ENCODE measurements at places on chromosomes 2 and 18.

- no peak for DNase-seq
These were observed 29.9 kb upstream of the RUFY4 start for GRCh38 chr2:218039171-218039570.

DNA sequence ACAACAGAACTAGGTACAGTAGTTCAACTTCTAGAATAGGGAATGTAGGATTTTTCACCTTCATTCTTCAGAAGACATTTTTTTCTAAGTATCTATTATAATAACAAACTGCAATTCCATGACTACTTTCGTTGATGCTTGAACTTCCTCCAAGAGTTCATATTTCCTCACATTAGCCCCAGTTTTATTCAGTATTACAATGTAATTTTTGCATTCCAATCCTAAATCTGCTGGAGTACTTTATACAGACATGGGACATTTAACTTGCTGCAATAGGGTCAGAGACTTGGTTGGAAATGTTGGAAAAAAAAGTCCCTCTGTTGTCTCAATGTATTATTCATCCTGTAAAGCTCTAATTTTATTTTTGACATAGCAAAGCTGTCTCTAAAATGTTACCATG lies 19.6 kb upstream of the FTCDNL1 start:
- no peak for DNase-seq

GRCh38 chr2:152493945-152494528 lies 159.1 kb downstream of the FMNL2 start:
- no peak for DNase-seq

DNA sequence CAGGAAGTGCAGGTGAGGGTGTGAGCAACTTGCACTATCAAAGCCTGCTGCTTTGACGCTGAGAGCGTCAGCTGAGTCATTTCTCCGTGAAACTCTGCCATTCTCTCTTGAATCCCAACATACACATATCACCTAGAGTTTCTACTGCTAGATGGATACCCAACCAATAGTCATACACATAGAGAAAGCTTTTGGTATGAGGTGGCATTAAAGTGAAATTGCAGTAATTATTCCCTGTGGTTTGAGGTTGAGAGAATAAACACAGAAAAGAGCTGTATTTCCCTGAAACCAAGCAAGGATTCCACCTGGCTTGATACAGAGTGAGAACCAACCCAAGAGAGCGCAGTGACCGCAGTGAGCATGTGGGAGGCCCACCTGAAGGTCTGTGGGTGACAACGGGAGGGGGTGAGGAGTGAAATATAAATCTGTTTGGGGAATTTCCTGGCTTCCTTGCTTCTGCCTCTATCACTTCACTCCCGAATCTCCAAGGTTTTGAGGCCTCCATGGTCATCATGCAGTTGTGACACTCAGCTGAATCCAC lies 28.8 kb upstream of the TMEM18 start:
- no peak for DNase-seq

GRCh38 chr2:112321375-112322320 lies 46.3 kb downstream of the ZC3H6 start:
- DNase-seq, result no peak

DNA sequence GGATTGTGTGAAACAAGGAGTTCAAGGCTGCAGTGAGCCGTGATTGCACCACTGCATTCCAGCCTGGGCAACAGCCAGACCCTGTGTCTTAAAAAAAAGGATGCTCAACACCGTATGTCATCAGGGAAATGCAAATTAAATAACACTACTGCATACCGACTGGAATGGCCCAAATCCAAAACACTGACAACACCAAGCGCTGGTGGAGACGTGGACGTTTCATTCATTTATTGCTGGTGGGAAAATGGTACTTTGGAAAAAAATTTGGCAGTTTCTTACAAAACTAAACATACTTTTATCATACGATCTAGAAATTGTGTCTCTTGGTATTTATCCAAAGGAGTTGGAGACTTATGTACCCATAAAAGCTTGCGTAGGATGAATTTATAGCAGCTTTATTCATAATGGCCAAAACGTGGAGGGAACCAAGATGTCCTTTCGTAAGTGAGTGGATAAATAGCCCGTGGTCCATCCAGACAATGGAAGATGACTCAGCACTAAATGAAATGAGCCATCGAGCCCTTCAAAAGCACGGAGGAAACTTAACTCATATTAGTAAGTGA lies 24.2 kb downstream of the NEU4 start:
- no peak for DNase-seq

DNA sequence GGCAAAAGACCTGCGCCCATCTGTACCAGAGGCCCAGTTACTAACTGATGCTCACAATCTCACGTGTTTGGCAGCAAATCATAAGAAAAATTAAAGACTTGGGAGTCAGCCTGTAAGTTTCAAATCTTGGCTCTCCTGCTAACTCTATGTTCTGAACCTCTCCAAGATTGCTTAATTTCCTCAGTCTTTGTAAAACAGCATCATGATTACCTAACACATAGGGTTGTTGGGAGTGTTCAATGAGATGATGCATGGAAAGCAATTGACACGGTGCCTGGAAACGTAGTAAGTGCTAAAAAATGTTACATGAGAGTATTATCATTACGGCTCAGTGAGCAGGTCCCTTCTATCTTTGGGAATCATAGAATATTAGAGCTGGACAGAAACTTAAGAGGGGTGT lies 497.6 kb upstream of the TCF4 start:
- no peak for DNase-seq

DNA sequence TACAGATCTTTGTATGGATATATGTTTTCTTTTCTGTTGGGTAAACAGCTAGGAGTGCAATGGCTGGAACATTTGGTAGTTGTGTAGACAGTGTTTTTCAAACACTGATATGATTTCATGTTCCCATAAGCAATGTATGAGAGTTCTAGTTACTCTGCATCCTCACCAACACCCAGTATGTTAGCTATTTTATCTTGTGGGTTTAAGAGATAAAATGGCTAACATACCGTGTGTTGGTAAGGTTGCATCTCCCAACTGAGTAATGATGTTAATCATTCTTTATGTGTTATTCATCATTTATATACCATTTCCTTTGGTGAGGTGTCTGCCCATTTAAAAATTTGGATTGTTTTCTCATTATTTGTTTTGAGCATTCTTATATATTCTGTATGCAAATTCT lies 65.7 kb downstream of the LYPD6B start:
- DNase-seq, result no peak

- no peak for DNase-seq
These were observed 9.2 kb downstream of the CHST9 start for GRCh38 chr18:27175914-27176313.

- no peak for DNase-seq
These were observed 31.9 kb downstream of the UXS1 start for GRCh38 chr2:106161938-106162820.

- DNase-seq, result no peak
These were observed 192.6 kb upstream of the HDAC4 start for GRCh38 chr2:239593455-239593854.

DNA sequence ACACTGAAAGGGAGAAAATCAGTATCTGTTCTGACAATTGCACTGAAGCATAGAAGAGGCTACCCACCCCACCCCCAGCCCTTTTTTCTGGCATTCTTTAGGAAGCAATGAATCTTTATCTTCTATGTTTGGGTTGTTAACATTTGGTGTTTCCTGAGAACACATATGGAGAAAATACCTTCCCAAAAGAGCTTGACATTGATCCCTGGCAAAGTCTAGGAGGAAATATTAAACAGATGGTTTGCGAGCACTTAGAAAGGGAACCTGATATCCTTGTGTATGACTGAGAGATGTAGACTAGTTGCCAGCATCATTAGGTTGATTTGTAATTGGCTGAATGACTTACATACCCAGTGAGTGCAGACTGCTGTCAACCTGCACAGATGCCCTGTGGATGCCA lies 42.9 kb downstream of the DOK1 start:
- no peak for DNase-seq

DNA sequence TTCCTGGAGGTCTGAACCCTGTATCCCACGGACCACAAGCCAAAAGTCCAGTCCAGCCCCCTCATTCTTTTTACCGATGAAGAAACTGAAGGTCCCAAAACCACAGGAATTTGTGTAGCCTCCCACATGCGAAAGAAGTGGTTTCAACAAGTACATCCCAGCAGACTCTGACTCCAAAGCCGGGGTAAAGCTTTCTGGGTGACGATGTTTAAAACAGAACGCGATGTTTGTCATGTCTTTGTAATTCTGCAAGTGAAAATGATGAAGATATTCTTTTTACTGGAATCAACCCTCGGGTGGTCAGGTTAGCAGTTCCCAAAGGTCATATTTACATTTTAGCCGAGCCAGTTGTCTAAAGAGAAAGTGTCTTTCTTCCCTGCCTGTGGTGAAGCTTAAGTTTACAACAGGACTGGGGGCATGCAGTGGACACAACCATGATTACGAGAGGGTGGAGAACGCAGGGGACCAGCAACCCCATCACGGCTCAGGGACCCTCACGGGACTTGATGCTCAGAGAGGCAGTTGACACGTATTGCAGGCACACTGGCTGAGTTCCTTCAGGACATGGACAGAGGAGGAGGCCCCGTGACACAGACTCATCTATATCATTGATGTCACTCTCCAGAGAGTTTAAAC lies 17.8 kb upstream of the TMEM131 start:
- DNase-seq, result no peak

DNA sequence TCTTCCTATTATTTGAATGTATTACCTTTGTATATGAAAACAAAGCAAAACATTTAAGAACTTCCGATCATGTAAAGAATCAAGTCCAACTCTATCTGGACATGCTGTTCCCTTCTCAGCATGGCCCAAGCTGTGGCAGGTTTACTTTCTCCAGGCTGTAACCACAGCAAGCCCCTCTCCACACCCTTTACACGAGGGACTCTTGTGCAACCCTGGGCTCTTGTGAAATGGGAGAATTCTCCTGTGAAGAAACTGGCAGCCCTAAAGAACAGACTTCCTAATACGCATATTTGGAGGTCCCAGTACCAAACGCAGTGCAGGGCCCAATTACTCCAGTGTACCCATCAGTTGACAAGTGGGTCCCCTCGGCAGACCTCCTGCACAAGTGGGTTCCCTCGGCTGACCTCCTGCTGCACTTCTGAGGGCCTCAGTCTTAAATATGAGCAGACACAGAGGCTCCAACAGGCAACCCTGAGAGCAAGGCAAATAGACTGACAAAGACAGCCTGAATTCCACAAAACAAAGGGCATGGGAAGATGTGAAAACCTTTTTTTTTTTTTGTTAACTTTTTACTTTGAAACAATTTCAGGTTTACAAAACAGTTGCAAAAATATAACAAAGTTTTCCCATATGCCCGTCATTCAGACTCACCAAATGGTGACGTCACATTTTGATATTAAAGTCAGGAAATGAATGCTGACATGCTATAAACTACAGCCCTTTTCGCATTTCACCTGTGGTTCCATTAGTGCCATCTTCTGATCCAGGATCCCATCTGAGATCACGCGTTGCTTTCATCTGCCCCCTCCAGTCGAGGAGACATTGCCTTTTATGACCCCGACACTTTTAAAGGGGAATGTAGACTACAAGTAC lies 78.2 kb downstream of the FBXO15 start:
- no peak for DNase-seq

DNA sequence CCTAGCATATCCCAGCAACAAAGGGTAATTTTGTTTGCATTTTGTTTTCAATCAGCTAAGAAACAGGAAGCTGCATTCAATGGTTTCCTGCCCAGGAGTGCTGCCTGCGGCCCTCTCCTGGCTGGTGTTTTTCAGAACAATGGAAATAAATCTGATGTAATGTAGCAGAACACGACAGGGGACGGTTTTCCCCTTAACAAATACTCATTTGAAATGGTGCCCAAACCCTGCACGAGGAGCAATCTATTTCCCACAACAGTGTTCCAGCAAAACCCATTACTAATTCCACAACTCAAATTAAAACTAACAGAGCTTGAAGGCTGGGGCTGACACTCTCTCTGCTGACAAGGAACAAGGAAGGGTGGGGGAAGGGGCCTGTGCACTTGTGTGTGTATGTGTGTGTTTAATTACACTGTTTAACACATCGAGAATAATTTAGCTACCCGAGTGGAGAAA lies 8.7 kb downstream of the CAPN13 start:
- DNase-seq, result no peak

DNA sequence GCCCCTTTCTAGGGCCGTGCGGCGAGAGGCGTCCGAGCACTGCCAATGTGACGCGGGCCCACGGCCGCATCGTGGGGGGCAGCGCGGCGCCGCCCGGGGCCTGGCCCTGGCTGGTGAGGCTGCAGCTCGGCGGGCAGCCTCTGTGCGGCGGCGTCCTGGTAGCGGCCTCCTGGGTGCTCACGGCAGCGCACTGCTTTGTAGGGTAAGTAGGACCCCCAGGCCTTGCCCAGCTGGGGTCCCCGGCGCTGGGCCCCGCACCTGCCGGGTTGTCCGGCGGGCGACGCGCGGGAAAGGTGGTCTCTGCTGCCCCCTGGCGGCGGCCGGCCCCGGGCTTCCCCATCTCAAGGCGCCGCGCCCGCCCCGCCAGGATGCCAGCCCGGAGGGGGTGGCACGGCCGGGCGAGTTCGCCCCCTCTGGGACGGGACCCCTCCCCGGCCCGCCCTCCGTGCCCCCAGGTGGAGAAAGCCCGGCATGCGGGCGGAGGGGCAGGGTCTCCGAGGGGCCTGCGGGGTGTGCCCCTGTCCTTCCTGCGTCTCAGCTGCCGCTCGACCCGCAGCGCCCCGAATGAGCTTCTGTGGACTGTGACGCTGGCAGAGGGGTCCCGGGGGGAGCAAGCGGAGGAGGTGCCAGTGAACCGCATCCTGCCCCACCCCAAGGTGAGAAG lies 1.9 kb downstream of the PRSS56 start:
- DNase-seq, result peak; percentile 41

- DNase-seq, result no peak
These were observed at the start of gene MYO1B for GRCh38 chr2:191245046-191245868. TSS of gene MYO1B (plus strand) at chr2:191245404. CDS start at chr2:191276896, 31,492 bp downstream.

DNA sequence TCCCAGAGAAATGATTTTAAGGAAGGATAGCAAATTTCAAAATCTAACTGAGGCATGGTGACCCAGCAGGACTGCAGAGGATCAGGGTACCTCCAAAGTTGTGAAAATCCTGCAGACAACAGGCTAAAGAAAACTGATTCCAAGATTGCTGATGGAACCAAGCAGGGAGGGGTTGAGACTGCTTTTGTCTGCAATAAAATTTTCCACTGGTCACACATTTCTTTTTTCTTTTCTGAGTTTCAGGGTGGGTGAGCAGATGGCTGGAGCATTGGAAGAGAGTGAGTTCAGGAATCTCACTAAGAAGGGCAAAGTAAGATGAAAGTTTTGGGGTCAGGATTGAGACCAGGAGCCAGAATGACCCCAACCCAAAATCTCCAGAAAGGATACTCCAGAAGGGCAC lies 321.0 kb downstream of the TNS1 start:
- DNase-seq, result no peak

GRCh38 chr2:88845772-88846661 lies 154.5 kb downstream of the RPIA start:
- no peak for DNase-seq

GRCh38 chr2:130836501-130837174 lies at the start of gene ARHGEF4:
TSS of gene ARHGEF4 (plus strand) at chr2:130836914. CDS start at chr2:130836954, 40 bp downstream.
- DNase-seq, result no peak

GRCh38 chr2:53740170-53740569 lies 27.4 kb upstream of the CHAC2 start:
- no peak for DNase-seq

DNA sequence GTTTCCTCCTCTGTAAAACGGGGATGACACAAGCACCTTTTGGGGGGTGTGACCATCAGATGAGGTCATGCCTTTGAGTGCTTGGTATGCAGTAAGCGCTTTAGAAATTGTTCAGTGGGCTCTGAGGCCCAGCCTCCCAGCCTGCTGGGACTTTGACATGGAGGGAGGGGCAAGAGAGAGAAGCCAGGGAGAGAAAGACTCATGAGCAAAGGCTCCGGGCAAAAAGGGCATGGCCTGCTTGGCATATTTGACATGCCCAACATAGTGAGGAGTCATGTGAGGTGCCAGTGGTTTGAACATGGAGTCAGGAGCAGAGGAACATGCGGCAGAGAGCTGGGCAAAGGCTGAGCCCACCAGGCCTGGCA lies 14.0 kb downstream of the TNS1 start:
- no peak for DNase-seq

GRCh38 chr2:47172156-47172921 lies 17.2 kb upstream of the STPG4 start:
- no peak for DNase-seq

All from stimulated activated CD4-positive, alpha-beta T cell treated with anti-CD3 and anti-CD28 coated beads, TNF-alpha, amount 100 ng/mL, for 1 hour (primary cell).